GM23248 (cell line): ENCODE measurements at places on chromosomes 4 and X.

DNA sequence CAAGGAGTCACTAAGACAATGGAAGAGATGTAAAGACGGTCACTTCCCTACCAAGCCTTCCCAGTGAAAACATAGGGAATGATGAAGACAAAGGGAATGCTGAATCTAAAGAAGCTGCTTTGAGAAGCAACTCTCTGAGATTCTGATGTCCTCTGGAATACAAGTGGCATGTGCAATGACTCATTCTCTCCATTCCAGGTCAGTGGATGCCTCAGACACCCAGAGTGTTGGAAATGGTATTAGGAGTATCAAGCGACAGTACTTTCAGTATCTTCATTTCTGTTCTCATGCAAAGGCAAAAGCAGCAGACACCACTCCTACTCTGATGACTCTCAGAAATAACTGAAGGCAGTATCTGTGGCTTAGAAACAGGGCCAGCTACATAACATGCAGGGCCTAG, 102.6 kb downstream of the FSTL5 start:
- DNase-seq: no peak

DNA sequence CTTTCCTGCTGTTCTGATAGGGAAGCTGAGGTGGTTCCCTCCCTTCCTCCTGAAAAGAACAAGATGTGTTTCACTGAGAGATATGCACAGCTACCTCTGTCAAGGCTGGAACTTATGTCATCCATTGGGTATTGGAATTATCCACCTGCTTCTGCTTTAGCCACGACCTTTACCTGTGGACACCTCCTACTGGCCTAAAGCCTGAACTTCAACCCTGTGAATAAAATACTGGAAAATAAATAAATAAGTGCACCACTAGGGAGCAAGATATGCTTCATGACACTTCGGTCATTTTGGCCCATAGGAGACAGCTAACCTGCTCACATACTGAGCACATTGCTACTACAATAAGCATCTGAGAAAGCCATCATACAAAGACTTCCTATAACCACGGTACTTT, 419.9 kb upstream of the NWD2 start:
- no peak for DNase-seq

- no peak for DNase-seq
Observed at GRCh38 chr4:37439809-37440474, 195.4 kb downstream of the NWD2 start.

DNA sequence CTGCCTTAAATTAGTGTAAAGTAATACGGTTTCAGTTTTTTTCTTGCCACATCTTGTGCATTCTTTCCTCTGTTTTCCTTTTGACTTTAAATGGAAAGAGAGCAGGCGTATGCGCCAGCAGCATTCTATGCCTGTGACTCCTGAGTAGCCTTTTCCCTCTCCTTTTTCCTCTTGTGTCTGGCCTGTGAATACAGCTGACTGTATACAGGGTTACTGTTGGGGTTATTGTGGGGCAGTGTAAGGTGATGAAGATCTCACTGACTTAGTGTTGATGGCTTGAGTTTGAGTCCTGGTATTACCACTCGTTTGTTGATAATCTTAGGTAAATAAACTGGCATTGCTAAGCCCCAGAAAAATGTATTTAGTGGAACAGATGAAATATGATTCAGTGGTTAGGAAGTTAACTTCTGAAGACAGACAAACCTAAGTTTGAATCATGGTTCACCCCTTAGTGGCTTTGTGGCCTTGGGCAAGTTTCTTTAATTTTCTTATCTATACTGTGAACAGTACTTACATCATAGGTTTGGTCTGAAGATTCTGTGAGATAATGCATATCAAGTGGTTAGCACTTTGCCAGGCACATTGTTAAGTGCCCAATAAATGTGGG, 105.1 kb downstream of the FNIP2 start:
- DNase-seq: peak; percentile 87

DNA sequence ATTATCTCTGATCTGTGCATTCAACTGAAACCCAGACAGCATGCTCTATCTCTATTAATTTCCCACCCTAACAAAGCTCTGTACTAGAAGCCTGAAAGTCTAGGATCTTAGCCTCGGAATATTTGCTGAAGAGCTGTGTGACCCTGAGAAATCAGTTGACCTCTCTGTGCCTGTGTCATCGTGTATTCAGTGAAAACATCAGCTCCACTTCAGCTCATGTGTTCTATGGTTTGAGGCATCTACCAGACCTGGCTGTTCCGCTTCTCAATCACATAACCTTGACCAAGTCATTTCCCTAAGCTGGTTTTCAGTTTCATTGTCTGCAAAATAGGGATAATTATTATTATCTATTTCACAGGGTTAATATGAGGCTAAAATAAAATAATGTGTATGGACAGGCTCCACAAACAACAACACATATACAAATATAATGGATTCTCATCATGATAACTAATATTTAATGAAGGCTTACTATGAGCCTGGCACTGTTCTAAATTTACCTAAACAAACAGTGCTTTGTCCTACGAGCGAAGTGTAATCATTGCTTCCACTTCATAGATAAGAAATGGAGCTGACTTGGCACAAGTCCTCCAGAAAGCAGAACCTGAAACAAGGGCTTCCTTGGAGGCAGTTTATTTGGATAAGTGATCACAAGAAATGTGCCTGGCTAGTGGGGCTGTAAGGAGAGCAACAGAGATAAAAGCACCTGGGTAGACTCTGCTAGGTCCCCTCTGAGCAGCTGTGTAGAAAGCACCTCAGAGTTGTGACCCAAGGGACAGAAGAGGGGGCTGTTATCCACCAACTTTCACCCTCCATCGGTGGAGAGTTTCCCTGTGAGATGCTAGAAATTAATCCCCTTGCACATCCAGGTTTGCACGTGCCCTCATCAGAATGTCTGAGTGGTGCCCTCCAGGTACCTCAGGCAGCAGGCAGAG, 356.9 kb downstream of the RAB28 start:
- no peak for DNase-seq

GRCh38 chrX:7086384-7086783, 61.1 kb upstream of the STS start:
- peak; percentile 17 for DNase-seq

DNA sequence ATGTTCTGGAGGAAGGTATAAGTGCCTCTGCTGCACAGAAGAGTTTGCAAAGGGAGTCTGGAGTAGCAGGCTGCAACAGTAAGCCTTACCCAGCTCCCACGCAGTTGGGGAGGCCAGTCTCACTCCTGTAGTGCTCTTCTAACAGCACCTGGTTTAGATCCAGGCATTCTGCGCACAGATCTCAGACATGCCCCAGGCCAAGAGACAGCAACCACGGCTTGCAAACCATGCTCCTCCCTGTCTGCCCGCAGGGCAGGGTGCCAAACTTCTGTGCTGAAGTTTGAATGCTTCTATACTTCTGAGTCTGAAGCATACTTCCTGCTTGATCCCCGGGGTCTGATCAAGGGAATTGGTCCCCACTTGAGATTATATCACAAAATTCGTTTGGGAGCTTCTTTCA, 106.3 kb downstream of the LINC00632 start:
- peak; percentile 54 for DNase-seq

DNA sequence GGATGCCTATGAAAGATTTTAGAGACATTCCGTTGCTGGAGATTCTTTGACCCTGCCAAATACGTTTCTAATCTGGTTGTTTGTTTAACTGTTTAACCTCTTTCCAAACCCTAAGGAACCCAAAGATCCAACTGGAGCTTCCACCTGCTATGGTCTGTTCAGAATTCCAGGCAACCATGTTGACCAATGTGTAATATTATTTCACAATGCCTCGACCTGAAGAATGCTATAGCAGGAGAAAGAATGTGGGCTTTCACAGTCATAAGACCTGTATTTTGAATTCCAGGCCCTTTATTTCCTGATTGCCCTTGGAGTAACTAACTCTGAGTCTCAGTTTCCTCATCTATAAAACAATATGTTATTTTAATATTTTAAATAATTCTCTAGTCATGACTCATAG, 90.8 kb downstream of the COL25A1 start:
- peak; percentile 4 for DNase-seq

DNA sequence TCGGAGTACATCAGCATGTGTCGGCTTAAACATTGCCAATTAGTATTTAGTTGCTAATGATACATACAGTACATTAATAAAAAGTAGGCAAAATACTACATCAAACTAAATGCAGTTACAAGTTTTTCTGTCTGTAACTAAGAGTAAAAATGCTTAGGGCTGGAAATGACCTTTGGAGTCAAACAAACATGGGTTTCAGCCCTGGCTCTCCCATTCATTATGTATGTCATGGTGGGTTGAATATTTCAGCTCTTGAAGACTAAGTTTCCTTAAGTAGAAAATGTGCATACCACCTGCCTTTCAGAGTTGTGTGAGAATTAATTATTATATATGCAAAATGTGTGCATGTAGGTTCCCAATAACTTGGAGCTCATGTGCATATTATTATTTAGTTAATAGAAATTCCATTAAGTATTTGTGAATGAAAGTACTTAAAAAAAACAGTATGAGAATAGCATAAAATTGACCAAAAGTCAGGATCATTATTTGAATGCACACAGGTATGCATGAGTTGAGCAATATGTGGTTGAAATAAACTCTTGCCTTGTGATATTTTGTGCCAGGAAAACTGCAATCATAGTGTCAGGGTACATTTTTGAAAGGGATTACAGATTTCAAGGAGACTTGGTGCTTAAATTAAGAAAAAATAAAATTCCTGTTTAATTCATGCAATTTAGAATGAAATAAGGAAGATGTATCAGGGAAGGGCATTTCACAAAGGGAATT, 2048.7 kb downstream of the PCDH7 start:
- no peak for DNase-seq

GRCh38 chr4:173169428-173170181, 994 bp downstream of the GALNT7 start:
- DNase-seq: peak; percentile 81

DNA sequence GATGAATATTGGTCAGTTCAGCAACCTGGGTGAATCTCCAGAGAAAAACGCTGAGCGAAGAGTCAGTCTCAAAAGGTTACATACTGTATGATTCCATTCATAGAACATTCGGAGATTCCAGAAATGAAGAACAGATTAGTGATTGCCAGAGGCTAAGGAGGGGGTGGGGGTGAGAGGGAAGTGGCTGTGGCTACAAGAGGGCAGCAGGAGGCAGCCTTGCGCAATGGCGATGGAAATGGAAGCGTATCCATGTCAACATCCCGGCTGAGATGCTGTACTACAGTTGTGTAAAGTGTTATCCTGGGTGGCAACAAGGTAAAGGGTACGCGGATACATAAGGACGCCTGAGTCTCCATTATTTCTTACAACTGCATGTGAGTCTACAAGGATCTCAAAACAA, 18.0 kb downstream of the LYAR start:
- DNase-seq: peak; percentile 14

GRCh38 chr4:111689731-111690130, 455.5 kb upstream of the FAM241A start:
- DNase-seq: peak; percentile 60
